ENCODE measurements at places on chromosomes 11 and 22. TPM values are rescaled to one million over a fixed set of nuclear protein-coding genes. Genes with fewer than 3 reads are reported as not detected.

- no peak overlapping the region for H3K4me3 ChIP-seq
- H3K27ac ChIP-seq, result no peak overlapping the region
- DNase-seq, result no peak
- H3K36me3 ChIP-seq, result no peaks in the 10 kb centered on the region
Observed at GRCh38 chr11:76690736-76691135, 20.2 kb upstream of the LRRC32 start.

- no peaks in the 10 kb centered on the region for H3K4me1 ChIP-seq
- H3K27me3 ChIP-seq, result no peaks in the 10 kb centered on the region
Observed at GRCh38 chr11:36019005-36019596, 75.2 kb downstream of the LDLRAD3 start.

P2RY2 gene
- 1.2 TPM for polyA plus RNA-seq

MYEOV gene
- polyA plus RNA-seq, result 0.06 TPM

DNA sequence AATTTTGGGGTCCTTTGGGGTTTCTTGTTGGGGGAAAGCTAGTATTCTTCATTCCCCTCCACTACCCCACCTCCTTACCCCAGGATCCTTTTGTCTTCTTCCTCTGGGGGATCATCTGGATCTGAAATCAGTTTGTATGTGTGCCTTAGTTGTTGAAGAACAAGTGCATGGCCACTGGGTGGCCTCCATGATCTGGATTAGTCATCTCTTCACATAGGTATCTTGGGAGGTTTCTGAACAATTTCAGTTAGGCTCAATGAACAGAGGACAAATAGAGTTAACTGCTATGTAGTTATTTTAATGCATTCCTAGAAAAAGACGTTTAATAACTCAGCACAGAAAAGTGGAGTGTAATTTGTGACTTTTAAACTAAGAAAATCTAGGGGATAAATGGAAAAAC, 7.1 kb upstream of the VWA5A start:
- H3K36me3 ChIP-seq, result no peaks in the 10 kb centered on the region
- H3K4me3 ChIP-seq, result no peak overlapping the region
- H3K4me1 ChIP-seq, result peaks cover 3% of the 10 kb centered on the region
- DNase-seq, result no peak
- H3K27ac ChIP-seq, result no peak overlapping the region
